ENCODE measurements at places on chromosomes 11 and 22.

DNA sequence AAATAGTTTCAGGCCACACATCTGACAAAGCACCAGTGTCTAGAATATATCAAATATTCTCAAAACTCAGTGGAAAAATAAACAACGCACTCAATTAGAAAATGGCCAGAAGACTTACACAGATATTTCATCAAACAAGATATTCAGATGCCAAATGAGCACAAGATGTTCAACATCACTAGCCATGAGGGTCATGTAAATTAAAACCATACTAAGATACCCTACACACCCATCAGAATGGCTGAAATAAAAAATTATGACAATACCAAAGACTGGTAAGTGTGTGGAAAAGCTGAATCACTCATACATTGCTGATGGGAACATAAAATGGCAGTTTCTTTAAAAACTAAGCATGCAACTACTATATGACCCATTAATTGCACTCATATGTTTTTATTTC lies 21.7 kb downstream of the BTG4 start:
- no peak for DNase-seq

DNA sequence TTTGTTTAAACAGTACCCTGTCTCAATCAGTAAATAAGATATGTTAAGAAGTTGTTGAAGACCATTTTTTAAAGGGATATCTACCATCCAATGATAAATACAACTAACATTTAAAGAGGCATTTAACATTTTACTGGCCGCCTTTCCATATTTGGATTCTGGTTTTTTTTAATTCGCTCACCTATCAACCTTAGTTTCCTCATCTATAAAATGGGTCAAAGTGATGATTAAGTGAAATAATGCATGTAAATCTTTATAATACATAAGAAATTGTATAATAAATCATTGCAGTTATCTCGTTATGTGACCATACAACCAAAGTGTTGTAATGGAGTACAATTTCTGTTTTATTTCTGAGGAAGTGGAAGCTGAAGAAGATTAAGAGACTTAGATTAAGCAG lies 17.7 kb upstream of the ATP5MG start:
- no peak for DNase-seq

GRCh38 chr22:20393705-20394476 lies at the start of gene ZNF74:
TSS of gene ZNF74 (plus strand) at chr22:20394151. CDS start at chr22:20394629, 478 bp downstream.
- peak; percentile 17 for DNase-seq

GRCh38 chr11:57368106-57368844 lies 12.7 kb downstream of the PRG3 start:
- no peak for DNase-seq

GRCh38 chr11:69818231-69818602 lies 999 bp downstream of the FGF3 start:
- no peak for DNase-seq

- DNase-seq: no peak
Measured at GRCh38 chr22:33272871-33273270, 214.7 kb upstream of the SYN3 start.

GRCh38 chr11:45532546-45532945 lies 132.9 kb downstream of the CHST1 start:
- no peak for DNase-seq
